Stimulated activated CD4-positive, alpha-beta T cell treated with anti-CD3 and anti-CD28 coated beads, Interleukin-4, amount 100 ng/mL, for 48 hours (primary cell): ENCODE measurements at places on chromosomes 5 and 9.

DNA sequence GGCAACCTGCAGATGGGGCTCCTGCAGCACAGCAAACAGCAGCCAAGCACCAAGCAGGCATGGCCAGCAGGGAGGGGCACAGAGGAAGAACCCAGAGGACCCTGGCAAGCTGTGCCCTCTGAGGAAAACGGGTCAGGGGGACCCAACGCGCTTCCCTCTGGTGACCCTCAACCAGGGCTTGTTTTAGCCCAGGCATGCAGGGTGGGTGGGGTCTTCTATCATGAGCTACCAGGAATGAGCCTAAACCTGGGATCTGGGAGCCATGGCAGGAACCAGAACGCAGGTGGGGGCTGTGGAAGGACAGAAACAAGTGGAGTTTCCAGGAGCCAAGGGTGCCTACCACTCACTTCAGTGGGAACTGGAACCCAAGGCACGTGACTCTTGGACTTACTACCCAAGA is 20.9 kb downstream of the IPPK start:
- DNase-seq: no peak

- no peak for DNase-seq
These were observed 12.1 kb upstream of the TNFAIP8 start for GRCh38 chr5:119343766-119344165.

DNA sequence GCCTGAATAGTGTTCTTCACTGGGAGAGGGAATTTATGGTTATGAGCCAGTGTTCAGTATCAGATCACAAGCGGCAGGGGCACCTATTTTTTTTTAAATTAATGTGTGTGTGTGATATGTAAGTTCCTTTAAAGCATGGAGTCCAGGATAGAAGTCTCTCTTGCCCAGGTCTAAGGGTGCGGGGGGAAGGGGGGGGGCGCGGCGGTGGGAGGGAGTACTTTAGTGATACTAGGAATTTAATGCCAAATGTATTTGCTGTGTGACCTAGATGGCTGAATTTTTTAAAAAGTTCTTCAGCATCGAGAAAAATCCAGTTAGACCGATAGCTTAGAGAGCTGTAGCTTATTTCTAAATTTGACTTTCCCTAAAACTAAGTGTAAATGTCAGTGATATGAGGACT is 1.5 kb upstream of the FCHO2 start:
- DNase-seq: no peak

DNA sequence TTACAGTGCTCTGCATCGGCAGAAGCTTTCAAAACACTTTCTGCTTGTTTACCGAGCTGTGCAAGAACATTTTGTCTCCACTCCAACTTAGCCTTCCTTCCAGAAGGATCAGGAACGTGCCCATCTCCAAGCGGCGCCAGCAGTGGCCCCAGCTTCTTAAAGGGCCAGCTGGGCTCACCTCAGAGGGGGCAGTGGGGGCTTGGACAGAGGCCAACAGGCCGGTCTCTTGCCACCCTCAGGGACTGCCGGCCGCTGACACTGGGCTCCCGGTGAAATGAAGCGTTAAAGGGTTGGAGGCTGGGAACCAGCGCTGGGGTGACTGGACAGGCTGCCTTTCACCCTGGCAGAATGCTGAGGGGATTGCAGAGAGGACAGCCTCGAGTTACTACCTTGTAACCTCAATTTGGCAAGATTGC is 67.0 kb upstream of the RNU6ATAC start:
- DNase-seq: no peak
